GM12864 (cell line): ENCODE measurements at places on chromosomes 4 and X.

- no peak for DNase-seq
These were observed 19.3 kb upstream of the RPL34 start for GRCh38 chr4:108601106-108601505.

DNA sequence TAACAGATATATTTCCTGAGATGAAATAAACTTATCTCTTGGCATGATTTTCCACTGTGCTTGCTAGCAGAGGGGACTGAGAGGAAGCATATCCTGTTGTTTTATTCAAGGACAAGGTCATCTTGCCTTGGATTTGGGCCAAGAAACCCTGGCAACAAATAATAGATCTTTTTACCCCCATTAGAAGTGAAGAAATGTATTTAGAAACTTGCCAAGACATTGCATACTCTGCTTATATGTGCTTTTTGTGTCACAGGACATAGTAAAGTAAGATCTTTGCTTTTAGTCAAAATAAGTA lies 170.2 kb downstream of the RAPGEF2 start:
- no peak for DNase-seq

GRCh38 chr4:139501117-139501516 lies 47.2 kb downstream of the RAB33B start:
- DNase-seq = no peak

- DNase-seq = no peak
These were observed 17.7 kb upstream of the LAMP2 start for GRCh38 chrX:120486786-120487185.

DNA sequence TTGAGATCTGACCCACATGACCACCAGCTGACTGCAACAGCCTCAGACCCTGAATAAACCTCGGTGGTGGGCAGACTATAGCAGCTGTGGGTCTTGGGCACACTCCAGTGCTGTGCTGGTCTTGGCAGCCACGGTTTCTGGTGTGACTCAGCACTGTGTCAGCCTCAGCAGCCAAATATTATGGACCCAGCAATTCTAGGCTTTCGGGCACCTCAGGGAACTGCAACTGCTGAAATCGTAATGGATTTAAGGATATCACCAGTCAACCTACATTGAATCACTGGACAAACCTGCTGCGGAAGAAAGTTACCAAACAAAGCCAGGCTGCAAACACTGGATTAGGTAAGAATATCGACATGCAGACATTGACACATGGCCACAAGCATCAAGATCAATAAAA lies 10.5 kb upstream of the UBE2NL start:
- no peak for DNase-seq

DNA sequence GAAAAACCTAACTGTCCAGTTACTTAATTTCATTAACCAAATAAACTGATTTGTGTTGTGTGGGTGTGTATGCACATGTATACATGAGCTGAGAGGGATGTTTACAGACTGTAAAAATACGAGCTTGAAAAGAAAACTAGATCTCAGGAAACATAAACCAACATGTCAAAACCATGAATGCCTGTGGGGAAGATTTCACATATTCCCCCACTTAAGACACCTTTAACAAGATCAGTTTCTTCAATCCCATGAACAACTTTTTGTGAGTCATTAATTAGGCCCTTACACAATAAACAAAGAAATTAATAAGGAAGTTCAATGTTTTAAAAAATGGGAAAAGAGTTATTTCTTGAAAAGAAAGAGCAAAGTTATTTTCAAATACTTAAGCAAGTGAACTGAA lies 170.8 kb downstream of the ZNF674 start:
- no peak for DNase-seq

DNA sequence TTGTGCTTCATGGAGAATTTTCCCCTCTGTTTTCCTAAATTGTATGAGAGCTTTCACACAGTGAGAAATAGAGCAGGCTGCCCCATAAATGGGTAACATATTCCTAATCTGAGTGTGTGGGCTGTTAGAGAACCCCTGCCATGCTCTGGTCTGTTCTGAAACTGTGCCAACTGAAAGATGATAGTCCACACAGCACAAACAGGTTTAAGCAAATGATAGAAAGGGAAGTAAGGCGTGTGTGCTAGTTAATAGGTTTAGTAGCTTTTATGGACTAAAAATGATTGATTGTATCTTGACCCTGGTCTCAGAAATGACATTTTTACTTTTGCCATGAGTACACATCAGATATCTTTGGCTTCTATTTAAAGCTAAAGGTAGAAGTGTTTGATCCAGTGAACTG lies 106.2 kb downstream of the PRRG1 start:
- DNase-seq = no peak

DNA sequence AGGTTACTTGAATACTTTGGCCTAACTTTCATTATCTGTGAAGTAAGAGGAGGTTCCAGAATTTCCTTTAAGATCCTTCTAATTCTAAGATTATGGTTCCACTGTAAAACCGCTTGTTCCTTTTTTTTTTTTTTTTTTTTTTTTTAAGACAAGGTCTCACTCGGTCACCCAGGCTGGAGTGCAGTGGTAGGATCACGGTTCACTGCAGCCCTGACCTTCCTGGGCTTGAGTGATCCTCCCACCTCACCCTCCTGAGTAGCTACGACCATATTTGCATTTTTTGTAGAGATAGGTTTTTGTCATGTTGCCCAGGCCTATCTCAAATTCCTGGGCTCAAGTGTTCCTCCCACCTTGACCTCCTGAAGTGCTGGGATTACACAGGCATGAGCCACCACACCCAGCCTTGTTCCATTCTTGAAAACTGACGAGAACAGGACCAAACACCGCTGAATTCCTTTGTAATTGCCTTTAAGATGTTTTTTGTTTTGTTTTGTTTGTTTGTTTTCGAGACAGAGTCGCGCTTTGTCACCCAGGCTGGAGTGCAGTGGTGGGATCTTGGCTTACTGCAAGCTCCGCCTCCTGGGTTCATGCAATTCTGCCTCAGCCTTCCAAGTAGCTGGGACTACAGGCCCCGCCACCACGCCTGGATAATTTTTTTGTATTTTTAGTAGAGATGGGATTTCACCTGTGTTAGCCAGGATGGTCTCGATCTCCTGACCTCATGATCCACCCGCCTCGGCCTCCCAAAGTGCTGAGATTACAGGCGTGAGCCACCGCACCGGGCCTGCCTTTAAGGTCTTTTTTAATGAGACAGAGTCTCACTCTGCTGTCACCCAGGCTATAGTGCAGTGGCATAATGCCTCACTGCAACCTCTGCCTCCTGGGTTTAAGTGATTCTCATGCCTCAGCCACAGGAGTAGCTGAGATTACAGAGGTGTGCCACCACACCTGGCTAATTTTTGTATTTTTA lies 6.8 kb downstream of the PDS5A start:
- peak; percentile 63 for DNase-seq

DNA sequence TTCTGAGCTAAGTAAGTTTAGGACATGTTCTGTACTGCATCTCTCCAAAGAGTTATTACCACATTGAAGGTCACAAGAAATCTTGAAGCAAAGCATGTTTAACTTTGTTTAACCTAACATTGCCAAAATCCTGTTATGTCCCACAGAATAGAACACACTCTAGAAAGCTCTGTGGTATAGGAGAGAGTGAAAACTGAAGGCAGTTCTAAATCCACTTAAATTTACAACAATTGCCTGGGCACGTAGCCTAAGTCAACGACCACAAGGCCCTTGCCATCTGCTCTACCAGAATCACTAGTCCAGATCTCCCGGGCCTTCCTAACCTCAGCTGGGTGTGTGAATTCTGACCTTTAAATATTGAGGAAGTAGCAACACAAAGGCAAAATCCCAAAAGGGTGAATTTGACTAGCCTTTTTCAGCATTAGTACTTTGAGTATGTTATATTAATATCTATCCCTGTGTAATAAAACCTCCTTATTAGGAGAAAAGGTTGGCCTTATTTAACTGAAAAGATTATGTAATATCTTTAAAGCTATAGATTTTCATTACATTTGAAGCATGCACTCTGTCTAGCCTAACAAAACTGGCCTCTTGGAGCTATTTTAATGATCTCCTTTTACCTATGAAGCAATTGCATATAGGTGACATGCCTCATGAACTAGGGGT lies 4.5 kb upstream of the MAML3 start:
- DNase-seq = no peak

GRCh38 chr4:137980641-137981040 lies 261.5 kb downstream of the SLC7A11 start:
- no peak for DNase-seq

DNA sequence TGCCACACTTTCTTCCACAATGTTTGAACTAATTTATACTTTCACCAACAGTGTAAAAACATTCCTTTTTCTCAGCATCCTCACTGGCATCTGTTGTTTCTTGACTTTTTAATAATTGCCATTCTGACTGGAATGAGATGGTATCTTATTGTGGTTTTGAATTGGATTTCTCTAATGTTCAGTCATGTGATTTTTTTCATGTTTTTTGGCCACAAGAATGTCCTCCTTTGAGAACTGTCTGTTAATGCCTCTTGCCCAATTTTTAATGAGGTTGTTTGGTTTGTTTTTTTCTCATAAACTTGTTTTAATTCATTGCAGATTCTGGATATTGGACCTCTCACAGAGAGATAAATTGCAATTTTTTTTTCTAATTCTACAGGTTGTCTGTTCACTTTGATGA lies 1195.2 kb downstream of the TECRL start:
- DNase-seq = no peak

GRCh38 chr4:153927451-153927850 lies 138.6 kb upstream of the SFRP2 start:
- no peak for DNase-seq

- DNase-seq = no peak
These were observed at the start of gene RAI2 for GRCh38 chrX:17860811-17861488. Gene RAI2 (minus strand): TSS chrX:17861298. CDS start chrX:17802010, 59,288 bp downstream.

- no peak for DNase-seq
These were observed 55.7 kb downstream of the ANTXR2 start for GRCh38 chr4:80017125-80017854.

DNA sequence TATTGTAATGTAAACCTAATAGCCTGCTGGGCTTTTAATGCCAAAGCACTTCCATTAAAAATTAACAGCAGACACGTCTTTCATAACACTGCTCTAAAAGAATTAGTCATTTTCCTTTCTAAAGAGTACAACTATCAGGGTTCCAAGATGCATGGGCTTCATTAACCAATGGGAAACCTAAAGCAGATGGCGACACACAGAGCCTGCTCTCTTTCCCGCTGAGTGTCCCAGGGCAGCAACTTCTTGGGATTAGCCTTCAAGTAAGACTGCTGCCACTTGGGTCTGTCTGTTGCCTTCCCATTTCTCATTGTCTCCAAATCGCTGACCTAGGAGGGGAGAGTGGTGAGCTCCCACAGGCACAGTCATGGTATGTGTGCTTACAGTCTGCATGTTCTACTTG lies 14.0 kb upstream of the PHKA2 start:
- DNase-seq = no peak

DNA sequence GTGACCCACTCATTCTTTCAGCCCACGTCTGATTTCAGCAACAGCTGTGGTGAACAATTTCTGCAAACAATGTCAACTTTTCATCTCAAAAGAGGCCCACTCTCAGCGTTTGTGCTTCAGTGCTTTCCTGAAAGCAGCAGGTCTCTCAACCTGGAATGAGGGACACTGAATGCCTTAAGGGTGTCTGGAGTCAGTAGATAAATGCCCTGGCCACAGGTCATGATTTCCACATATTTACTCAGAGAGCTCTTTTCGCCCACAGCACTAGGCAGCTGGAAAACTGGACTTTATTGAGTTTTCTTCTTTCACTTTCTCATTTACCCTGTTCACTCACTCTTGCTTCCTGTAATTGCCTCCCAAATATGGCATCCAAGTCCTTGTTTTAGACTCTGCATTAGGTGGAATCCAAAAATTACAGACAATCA lies 52.8 kb downstream of the NPFFR2 start:
- no peak for DNase-seq

GRCh38 chrX:82692991-82693390 lies 815.1 kb upstream of the POU3F4 start:
- no peak for DNase-seq

GRCh38 chrX:45852884-45853283 lies 652.2 kb upstream of the DIPK2B start:
- DNase-seq = no peak

DNA sequence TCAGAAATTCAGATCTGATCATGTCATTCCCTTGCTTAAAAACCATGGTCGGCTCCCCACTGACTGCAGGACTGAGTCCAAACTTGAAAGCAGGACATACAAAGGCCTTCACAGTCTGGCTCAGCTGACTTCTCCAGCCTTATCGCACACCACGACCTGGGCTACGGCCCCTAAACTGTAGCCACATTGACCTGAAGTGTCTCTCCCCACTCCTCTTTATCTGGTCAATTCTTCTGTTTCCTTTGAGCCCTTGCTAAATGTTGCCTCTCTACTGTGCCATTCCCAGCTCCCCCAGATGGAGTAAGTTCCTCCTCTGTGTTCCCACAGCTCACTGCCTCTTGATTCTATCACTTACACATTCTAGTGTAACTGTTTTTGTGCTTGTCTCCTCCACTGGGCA lies 60.5 kb upstream of the CITED1 start:
- no peak for DNase-seq

DNA sequence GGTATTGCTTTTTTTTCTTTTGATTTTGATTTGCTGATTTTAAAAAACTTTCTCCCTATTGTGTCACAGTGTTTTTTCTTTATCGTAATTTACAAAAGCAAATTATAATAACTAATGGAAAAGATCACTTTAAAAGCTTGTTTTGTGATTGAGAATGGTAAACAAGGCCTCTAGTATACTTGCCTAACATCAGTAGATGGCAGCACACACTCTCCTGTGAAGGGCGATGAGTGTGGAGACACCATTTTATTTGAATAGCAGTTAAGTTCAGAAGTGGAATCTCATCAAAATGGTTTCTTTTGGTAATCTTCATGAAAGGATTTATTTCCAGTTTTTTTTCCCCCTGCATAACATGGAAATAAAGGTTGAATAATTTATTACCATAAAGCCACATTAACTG lies 72.3 kb downstream of the PAK3 start:
- no peak for DNase-seq

- no peak for DNase-seq
These were observed 301.7 kb downstream of the ADGRL3 start for GRCh38 chr4:61501812-61502211.

DNA sequence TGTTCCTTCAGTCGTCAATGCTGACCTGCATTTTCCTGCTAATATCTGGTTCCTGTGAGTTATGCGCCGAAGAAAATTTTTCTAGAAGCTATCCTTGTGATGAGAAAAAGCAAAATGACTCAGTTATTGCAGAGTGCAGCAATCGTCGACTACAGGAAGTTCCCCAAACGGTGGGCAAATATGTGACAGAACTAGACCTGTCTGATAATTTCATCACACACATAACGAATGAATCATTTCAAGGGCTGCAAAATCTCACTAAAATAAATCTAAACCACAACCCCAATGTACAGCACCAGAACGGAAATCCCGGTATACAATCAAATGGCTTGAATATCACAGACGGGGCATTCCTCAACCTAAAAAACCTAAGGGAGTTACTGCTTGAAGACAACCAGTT lies 12.6 kb downstream of the TLR8 start:
- DNase-seq = no peak

- DNase-seq = peak; percentile 15
These were observed 638.9 kb downstream of the MID1IP1 start for GRCh38 chrX:39439906-39440798.

DNA sequence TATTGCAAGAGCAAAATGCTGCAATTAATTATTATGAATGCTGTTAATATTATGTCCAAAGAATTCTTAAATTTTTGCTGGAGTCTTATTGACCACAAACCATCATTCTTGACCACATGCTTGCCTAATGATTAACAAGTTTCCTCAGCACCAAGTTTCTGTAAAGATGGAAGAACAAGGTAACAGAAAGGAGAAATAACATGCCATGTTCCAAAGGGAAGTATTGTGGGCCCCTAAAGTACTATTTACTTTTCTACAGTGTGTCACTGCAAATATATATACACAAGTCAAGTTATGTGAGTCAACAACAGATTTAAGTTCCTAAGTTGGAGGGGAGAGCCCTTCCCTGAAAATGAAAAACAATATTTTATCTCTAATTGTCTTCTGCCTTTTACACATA lies 20.6 kb downstream of the FAM47E start:
- DNase-seq = no peak

GRCh38 chrX:151825007-151825406 lies 87.7 kb upstream of the MAGEA4 start:
- no peak for DNase-seq
